ENCODE measurements at places on chromosomes 16 and 17. TPM values are rescaled to one million over a fixed set of nuclear protein-coding genes. Genes with fewer than 3 reads are reported as not detected.

Gene GP1BA
- total RNA-seq, result not detected

Gene NAGLU
- 27.8 TPM for total RNA-seq

Gene SCARF1
- 0.47 TPM for total RNA-seq

Gene SPAG7
- total RNA-seq, result 38.4 TPM

Gene SCN4A
- not detected for total RNA-seq

Gene CLEC10A
- total RNA-seq, result not detected

Gene TPPP3
- total RNA-seq, result 0.69 TPM

Gene C17orf100
- total RNA-seq, result 1.6 TPM

Gene ZFPM1
- 0.10 TPM for total RNA-seq

Gene ITGB3
- total RNA-seq, result 3.1 TPM

Gene KRTAP4-4
- total RNA-seq, result not detected

Gene METTL23
- total RNA-seq, result 41.0 TPM

Gene KRTAP17-1
- total RNA-seq, result not detected

All from M059J (cell line).